ENCODE measurements at places on chromosomes 2 and 18. TPM values are rescaled to one million over a fixed set of nuclear protein-coding genes. Genes with fewer than 3 reads are reported as not detected.

Gene TFPI
- not detected for total RNA-seq

Gene POTEE
- total RNA-seq, result 0.57 TPM

Gene BCL11A
- total RNA-seq, result not detected

Gene ZNF638
- 87.4 TPM for total RNA-seq

Gene SGPP2
- total RNA-seq, result 20.3 TPM

Gene PRSS56
- not detected for total RNA-seq

Gene STARD6
- total RNA-seq, result not detected

Gene TMEM17
- 0.24 TPM for total RNA-seq

DNA sequence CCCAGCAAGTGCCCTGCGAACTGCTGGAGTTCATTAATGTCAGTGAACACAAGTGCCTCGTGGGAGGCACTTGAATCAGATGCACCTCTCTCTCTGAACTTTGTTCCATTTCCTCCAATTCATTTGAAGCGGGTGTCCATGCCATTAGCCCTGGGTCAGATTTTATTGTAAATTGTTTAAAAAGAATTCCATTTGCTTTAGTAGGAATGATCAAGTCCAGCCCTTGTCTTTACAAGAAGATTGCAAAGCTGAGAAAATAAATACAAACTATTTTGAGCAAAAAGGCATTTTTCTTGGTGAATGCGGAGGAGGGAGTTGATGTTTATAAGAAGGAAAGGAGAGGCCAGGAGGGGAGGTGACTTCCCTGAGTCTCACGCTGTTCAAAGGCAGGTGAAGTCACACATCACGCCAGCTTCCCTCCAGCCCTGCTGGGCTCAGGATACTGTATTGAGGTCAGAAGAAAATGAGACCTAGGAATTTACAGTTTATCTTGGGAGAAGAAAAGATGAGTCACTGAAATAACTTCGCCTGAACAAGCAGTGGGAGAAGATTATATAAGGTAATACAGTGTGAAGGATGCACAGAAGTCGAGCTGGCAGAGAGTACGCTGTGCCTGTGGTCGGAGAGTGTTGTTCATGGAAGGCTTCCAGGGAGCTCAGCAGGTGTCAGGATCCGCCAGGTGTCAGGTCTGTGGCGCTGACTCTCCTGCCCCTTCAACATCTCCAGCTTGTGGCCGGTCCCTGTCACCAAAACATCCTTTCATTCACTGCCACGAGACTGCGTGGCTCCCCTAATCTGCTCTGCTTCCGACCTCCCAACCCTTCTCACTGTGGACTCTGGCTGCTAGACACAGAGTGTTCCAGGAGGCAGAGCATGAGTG lies 36.5 kb downstream of the EFR3B start:
- no peak for DNase-seq

- no peak for DNase-seq
Observed at GRCh38 chr2:237859082-237859433, 365 bp upstream of the RAMP1 start.

DNA sequence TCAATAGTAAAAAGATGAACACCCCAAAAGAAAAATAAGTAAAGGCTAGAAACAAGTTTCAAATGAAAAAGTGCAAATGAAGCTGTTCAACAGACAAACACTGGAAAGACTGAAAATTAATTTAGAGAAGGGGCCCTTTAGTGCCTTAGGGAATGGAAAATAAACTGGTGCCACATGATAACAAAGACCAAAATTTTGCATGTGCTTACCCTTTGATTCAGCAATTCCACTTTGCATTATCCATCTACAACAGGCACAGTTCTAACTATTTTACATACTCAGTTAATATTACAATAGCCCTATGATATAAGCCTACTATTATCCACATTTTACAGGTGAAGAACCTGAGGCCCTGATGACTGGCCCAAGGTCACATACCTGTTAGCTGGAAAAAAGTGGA lies 183.9 kb downstream of the NBAS start:
- no peak for DNase-seq

- DNase-seq, result no peak
Observed at GRCh38 chr2:148719941-148720436, 75.4 kb downstream of the EPC2 start.

DNA sequence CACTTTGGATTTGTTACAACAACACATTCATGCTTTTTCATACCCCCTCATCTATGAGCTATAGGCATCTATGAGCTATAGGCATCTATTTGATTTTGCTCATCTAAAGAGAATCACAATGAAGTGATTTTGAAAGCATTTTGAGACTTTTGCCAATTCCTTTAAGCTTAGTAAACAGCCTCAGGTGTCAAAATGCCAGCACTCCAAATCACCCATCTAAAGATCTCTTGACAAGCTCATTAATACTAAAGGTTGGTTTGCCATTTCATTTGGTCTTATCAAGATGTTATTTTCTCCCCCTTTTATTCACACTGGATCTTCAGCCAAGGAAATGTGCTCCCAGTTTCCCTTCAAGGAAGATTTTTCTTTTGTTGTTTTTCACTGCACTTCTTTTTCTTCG lies 110.7 kb upstream of the TLK1 start:
- no peak for DNase-seq

DNA sequence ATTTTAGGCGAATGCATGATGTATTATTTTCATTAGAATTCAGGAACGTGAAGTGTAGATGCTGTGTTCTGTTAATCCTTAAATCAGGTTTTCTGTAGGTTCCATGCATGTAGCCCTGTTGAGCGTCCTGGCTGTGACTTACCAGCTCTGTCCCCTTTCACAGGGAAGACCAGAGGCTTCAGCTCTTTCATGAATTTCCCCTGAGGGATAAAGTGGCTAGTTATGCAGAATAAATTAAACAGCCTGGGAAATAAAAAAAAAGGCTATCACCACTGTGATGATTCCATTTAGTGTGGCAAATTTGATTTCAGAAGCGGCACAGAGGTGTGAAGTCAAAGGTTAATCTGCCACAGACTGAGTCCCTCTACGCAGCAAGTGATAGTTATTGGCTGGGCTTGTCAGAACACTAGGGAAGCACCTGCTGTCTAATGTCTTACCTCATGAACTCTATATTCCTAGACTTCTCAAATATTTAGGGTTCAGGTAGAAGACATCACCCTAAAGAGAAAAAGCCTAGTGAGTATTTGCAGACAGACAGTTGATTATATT lies 61.6 kb upstream of the LINC00305 start:
- DNase-seq, result no peak

DNA sequence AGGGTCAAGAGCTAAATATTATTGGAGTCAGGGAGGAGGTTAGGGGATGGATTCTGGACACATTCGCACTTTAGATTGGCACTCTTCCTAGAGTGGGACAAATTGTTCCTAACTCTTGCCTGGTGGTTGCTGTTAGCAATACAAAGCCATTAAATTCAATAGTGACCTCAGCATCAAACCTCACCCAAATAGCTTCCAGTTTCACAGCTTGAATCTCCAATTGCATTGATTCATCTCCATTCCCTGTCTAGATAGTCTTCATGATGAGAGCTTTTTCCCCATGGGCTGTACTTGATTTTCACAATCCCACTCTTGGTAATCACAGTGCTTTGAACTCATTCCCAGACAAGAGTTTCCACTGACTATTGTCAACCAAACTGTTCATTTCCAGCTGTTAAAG lies 585.9 kb upstream of the SYT4 start:
- DNase-seq, result no peak

- no peak for DNase-seq
Observed at GRCh38 chr2:25557179-25558036, 116.0 kb downstream of the DTNB start.

GRCh38 chr2:85393836-85394235 lies 16.3 kb downstream of the CAPG start:
- DNase-seq, result no peak

All from activated CD4-positive, alpha-beta memory T cell treated with anti-CD3 and anti-CD28 coated beads for 36 hours (primary cell).